Stimulated activated CD4-positive, alpha-beta T cell treated with anti-CD3 and anti-CD28 coated beads, TNF-alpha, amount 100 ng/mL, for 4 hours (primary cell): ENCODE measurements at places on chromosomes 5 and 9.

DNA sequence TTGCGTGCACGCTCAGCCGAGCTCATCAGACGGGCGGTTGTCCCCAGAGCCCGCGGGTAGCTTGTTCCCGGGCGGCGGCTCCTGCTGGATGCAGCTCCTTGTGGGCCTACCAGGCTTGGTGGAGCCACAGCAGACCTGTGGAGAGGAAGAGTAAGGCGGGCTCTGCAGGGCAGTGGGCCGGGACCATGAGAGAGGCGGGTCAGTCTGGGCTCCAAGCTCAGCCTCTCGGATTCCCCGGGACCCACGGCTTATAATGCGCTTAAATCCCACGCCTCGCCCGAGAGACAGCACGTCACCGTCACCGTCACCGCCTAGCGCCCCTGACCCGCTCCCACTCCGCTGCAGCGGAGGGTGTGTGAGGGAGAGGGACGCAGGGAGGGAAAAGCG lies 1.9 kb upstream of the ANKRD18A start:
- DNase-seq: peak; percentile 1

- no peak for DNase-seq
Observed at GRCh38 chr5:168667301-168667840, 88.2 kb upstream of the PANK3 start.

- no peak for DNase-seq
Observed at GRCh38 chr5:137195483-137195882, 303.6 kb downstream of the SPOCK1 start.

DNA sequence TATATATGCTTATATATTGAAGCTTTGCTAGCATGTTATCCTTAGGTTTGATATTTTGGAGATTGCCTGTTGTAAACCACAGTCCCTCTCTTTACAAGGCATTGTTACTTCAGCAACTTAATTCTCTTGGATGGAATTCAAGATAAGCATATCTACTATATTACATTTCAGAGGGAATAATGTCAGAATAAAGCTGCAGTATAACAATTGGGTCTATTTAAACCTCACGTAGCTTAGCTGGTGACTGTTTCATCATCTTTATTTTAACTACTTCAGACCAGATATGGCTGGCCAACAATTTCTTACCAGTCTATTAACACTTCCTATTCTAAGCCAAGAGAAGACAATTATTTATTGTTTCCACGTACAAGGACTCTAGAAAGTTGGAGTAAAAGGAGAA lies 27.1 kb downstream of the ZCCHC10 start:
- no peak for DNase-seq
